ENCODE measurements at places on chromosomes 1 and 21.

DNA sequence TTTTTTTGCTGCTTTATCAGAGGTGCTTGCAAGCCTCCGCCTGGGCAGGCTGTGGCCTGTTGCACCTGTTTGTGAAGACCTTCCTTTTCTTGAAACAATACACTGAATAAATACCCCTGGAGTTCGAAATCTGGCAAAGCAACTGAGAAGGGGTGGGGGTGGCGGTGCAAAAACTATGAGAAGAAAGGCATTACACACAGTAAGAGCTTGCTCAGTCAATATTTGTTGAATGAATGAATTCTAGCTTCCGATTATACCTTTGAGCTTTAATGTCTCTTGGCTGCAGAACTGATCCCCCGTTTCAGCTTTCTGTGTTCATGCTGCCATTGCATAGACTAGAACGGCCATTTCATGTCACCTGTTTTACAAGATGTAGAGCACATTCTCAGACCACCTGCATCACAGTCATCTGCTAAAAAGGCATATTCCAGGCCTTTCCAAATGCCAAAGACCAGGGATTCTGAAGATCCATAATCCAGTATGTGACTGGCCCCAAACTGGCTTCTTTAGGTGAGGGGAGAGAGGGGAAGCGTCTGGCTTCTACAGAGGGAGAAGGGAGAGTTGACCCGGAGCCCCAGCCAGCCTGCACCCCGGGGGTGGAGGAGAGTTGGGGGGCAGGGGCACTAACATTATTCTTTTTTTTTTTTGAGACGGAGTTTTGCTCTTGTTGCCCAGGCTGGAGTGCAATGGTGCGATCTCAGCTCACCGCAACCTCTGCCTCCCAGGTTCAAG lies 111.5 kb downstream of the ETS2 start:
- peak; percentile 52 for DNase-seq

GRCh38 chr1:23282957-23283356 lies 61.1 kb downstream of the HNRNPR start:
- DNase-seq = no peak

DNA sequence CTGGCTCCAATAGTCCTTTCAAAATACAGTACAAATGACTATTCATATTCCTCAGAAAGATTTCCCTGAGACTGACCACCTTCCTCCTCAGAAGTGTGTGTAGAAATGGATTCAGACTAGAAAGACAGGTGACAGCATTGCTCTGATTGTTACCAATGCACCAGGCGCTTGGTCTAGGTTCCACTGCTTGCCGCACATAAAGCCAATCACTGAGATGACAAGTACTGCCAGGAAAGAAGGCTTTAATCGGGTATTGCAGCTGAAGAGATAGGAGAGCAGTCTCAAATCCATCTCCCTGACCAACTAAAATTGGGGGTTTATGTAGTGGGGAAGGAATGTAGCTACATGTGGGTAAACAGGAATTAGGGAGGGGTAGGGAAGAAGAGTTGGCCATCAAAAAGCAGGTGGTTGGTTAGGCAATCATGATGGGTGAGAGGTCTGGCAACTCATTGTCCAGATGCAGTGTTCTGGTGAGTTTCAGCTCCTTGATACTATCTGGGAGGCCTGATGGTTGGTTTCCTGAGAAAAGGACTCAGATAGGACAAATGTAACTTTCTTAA lies 98.0 kb downstream of the KCNH1 start:
- DNase-seq = no peak

DNA sequence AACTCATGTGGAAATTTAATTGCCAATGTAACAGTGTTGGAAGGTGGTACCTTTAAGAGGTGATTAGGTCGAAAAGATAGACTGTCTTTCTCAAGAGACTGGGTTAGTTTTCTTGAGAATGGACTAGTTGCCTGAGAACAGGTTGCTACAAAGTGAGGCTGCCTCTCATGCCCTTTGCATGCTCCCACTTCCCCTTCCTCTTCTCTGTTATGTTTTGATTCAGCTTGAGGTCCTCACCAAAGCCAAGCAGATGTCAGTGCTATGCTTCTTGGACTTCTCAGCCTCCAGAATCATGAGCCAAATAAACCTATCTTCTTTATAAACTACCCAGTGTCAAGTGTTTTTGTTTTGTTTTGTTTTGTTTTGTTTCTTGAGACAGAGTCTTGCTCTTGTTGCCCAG lies 187.0 kb upstream of the RUNX1 start:
- no peak for DNase-seq

GRCh38 chr1:178885869-178886268 lies 15.0 kb upstream of the ANGPTL1 start:
- DNase-seq = no peak

DNA sequence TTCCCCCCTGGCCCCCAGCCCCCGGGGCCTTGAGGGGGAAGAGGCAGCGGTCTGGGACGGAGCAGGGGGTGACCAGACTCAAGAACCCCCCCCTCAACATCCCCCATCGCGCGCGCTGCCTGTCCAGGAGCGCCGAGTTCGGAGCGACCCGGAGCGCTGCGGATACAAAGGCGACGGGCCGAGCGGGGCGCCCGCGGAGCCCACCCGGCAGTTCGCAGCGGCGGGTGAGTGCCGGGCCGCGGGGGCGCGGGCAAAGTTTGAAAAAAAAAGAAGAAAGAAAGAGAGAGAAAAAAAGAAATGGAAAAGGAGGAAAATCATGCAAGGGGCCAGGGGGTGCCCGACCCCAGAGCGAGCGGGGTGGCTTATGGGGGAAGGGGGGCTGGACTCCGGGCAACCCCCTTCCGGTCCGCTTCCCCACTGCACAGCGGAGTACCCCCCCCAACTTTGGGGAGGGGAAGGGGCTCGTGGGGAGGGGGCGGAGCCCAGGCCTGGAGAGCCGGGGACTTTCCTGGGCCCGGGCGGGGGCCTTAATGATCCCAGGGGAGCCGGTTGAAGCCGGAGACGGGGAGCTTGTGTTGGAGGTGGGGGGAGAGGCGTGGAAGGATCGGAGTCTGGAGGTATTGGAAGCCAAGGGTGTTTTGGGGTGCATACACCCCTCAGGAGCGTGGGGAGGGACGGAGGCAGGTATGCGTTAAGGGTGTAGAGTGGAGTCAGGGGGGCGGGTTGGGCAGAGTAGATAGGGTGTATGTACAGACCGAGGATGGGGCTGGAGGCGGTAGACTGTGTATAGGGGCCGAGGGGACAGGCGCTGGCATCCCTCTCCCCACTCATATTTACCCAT lies 502 bp downstream of the VANGL2 start:
- peak; percentile 74 for DNase-seq

- no peak for DNase-seq
Observed at GRCh38 chr1:186976700-186977099, 148.0 kb downstream of the PLA2G4A start.

DNA sequence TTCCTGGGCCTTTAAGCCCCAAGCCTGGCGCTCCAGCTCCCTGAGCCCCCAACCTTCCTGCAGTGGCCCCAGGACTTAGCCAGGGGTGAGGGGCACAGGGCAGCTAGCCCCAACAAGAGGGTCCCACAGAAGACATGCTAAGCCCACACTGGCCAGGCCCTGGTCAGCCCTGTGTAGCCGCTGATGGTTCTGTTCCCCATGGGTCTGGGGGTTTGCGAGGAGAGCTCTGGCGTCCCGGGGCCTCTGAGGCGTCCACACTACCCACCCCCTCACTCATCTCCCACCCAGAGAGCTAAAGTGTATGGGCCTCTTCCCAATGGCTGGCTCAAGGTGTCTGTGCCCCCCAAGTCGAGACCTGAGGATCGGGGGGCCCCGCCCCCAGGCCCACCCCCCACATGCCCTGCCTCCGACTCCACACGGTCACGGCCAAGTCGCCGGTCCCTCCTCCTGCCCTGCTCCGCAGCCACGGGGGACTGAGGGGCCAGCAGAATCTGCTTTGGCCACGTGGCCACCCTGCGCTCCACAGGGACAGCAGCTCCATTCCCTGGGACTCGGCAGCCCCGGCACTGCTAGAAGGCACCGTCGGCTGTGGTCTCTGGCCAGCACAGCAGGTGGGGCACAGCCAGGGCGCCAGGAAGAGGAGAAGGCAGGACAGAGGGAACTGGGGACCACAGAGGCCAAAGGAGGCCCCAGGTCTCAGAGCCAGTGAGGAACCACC lies 7.8 kb downstream of the TNFRSF18 start:
- DNase-seq = no peak

DNA sequence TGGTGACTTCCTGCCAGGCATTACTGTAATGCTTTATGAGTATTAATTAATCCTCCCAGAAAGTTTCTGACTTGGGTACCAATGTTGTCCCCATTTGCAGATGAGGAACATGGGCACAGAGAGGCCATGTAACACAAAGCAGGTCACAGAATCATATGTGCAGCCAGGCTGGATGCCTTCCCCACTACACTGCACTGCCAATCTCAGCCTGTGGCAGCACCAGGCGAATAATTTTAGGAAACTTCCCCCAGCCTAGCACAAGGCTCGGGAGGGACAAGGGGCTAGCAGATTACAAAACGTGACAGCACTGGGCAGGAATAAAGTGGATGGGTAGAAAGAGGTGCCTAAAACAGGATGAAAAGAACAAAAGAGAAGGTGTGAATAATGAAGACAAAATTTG lies 331.7 kb upstream of the PROX1 start:
- DNase-seq = no peak

GRCh38 chr1:17086751-17087150 lies 32.5 kb downstream of the PADI2 start:
- DNase-seq = no peak

DNA sequence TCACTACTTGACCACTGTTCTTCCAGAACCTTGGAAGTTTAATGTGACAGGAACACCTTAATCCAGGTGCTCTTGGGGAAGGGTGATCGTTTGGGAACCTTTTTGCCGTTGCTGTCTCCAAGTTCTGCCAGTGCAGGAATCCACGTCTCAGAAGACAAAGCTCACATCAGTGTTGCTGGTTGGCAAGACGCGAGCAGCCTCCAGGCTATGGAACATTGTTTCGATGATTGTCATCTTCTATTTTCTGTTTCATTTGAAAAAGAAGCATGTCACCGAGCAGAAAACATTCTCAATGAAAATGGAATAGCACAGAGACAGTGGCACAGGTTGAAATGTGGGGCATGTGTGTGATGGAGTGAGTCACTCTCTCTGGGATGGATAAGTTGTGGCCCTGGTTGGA lies 11.7 kb downstream of the STUM start:
- no peak for DNase-seq

DNA sequence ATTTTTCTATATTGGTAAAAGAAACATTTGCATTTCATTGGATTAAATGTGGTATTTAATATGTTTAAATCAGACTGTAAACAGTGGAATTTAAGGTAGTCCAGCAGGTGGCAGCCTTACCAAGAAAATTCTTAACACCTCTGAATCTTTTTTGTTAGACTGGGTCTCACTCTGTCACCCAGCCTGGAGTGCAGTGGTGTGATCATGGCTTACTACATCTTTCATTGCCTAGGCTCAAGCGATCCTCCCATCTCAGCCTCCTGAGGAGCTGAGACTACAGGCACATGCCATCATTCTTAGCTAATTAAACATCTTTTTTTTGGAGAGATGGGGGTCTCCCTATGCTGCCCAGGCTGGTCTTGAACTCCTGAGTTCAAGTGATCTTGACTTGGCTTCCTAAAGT lies 98.8 kb downstream of the RABGAP1L start:
- DNase-seq = peak; percentile 60

- no peak for DNase-seq
Observed at GRCh38 chr1:89945852-89946476, 48.9 kb upstream of the ZNF326 start.

Data from tongue (tissue), 3 donors.